Stimulated activated CD4-positive, alpha-beta T cell treated with anti-CD3 and anti-CD28 coated beads, Interleukin-15, amount 100 ng/mL, for 48 hours (primary cell): ENCODE measurements at places on chromosomes 2 and 18.

GRCh38 chr2:166167449-166167848 is 39.6 kb upstream of the SCN1A start:
- DNase-seq, result no peak

GRCh38 chr2:215394102-215394805 is 41.6 kb downstream of the FN1 start:
- DNase-seq, result no peak

DNA sequence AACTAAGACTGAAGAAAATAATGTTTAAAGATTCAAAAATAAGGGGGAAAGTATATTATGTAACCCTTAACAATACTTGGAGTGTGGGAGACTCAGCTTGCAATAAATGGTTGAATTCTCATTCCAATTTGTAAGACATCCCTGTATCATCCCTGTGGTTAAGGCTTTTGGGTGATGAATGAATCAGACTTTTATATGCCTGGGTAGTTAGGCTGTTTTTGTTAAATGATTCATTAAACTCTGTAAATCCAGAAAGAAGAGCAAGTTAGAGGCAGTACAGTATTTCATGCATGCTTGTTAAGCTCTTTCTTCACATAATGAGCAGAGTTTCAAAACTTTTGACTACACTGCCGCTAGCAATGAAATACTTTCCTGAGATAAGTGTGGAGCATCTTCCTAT is 948.8 kb downstream of the SOCS6 start:
- no peak for DNase-seq

DNA sequence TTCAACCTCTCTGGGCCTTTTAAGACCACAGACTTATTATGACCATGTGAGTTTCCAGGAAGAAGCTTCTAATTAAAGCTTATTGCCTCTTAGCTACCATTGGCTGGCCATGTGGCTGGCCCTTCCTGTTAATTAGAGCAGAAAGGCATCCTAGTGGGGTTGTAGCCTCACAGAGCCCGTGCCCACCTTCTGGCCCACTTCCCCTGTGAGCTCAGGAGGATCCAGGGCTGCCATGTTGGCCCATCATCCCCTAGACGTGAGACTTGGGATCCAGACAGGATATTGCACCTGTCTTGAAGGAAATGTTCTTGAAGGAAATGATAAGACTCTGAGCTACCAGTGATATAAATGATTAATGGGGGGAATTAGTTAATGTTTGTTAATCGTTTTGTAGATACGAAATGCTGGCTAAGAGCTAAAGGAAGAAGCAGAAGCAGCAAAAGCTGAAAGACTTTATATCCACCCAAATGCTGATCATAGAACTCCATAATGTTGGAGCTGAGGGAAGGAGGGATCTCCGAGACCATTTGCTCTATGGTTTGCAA is 255.4 kb downstream of the CLIP4 start:
- no peak for DNase-seq

DNA sequence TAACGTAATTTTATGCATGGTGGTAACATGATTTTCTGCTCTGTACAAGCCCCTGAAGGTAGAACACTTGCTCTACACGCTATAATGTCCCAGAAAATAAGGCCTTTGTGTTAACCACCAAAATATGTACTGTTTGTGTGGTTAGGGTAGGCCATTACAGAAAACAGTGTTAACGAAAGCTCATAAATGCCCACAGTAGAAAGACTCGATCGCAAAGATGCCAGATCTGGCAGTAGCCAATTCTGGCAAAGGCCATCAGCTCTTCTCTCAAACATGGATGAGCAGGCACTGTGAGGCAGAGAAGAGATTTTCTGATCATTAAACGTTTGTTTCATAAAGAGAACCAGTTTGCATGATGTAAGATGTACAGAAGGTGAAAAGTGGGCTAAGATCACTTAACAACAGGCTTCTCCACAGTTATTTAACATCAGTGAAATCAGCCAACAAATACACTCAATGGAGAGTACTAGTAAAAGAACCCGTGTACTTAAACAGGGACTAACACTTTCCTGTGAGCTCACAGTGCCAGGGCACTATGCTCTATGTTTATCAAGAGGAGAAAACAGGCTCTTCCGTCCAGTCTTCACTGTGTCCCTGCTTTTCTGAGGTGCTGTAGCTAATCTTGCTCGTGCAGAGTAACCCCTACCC is 80.3 kb downstream of the SPRED2 start:
- DNase-seq, result no peak

- no peak for DNase-seq
Observed at GRCh38 chr2:226575928-226576327, 223.7 kb downstream of the IRS1 start.

DNA sequence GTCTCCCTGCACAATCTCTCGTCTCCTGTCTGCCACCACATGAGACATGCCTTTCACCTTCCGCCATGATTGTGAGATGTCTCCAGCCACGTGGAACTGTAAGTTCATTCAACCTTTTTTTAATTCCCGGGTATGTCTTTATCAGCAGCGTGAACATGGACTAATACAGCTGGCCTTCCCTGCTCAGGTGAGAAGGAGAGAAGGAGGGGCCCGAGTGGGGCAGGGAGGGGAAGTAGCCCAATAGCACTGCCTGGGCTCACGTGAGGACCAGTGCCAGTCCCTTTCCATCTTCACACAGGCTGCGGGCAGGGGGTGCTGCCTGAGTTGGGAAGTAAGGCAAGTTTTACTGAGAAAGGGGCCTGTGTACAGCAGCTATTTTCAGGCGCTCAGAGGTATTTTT is 70.7 kb downstream of the CYB5A start:
- DNase-seq, result no peak

GRCh38 chr2:142130111-142131009 is 456 bp downstream of the LRP1B start:
- DNase-seq, result no peak

- DNase-seq, result no peak
Observed at GRCh38 chr2:45839508-45840251, 188.2 kb downstream of the PRKCE start.

- no peak for DNase-seq
Observed at GRCh38 chr18:13176847-13177246, 41.7 kb upstream of the LDLRAD4 start.

DNA sequence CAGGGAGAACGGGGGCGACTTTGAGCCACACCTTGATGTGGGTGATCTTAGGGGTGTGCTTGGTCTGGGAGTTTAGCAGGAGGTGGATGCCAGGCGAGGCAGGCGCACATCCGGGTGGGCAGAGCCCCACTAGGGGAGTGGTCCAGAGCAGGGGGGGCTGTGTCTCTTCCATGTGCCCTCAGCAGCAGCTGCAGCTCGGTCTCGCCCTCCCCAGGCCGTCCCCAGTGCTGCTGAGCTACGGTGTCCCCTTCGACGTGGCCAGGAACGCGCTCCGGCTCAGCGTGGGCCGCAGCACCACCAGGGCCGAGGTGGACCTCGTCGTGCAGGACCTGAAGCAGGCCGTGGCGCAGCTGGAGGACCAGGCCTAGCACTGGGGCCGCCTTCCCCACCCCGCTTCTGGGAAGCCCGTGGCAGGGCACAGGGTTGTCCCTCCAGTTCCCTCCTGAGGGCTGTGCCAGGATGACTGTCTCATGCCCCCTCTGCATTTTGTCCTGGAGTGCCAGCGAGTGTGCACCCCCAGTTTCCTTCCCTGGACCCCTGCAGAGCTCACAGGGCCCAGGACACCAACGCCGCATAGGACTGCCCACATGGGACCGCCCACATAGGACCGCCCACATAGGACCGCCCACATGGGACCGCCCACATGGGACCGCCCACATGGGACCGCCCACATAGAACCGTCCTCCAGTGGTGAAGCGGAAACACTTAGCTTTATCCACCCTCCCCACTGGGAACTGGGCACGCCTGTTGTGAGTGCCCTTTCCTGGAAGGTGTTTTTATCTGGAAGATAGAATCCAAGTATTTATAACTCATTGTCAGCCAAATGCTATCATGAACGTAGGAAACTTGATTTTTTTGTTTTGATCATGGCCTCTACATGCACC is 1.9 kb upstream of the ESPNL start:
- no peak for DNase-seq

GRCh38 chr2:161223139-161223732 is 63.0 kb downstream of the TANK start:
- DNase-seq, result no peak

GRCh38 chr2:216770050-216770449 is 74.7 kb upstream of the IGFBP5 start:
- DNase-seq, result no peak

DNA sequence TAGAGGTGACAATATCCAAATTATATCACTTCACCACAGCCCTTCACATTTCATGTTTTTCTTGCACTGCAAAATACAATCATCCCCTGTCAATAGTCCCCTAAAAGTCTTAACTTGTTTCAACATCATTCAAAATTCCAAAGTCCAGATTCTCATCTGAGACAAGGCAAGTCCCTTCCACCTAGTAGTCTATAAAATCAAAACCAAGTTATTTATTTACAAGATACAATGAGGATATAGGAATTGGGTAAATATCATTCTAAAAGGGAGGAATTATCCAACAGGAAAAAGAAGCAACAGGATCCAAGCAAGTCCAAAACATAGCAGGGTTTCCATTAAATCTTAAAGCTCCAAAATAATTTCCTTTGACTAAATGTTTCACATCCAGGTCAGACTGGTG is 1076.1 kb upstream of the TMEFF2 start:
- DNase-seq, result no peak

GRCh38 chr18:38557006-38557405 is 991.4 kb upstream of the CELF4 start:
- no peak for DNase-seq

DNA sequence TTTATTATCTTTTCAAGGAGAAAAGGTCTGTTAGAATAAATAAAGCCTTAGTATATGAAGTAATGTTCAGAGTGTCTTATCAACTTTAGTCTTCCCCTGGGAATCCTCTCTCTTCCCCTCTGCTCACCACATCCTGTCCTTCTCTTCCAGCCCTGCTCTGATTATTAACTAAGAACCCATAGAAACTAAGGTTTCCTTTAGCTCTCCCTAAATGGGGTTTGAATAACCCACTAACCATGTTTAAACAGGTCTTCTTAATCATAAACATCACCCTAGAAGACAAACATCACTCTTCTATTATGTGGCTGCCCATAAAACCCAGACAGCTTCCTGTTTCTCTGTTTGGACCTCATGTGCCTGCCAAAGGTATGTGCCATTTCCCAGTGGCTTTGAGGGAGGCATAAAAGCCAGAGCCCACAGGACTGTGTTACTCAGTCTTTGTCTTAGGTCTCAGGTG is 50.1 kb downstream of the SLC14A1 start:
- no peak for DNase-seq

DNA sequence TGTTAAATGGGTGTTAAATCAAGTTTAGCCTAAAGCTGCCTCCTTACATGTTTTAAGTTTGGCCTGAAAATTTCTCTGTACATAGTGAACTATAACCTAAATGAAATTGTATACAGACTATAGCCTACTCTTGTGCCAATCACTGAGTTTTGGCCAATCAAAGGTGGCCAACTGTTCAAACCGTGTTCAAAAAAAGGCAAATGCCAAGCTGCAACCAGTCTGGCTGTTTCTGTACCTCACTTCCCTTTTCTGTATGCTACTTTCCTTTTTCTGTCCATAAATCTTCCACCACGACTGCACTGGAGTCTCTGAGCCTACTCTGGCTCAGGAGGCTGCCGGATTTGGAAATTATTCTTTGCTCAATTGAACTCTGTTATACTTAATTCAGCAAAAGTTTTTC is 121.0 kb downstream of the SPOPL start:
- no peak for DNase-seq

GRCh38 chr18:56168049-56168781 is 470.2 kb downstream of the TXNL1 start:
- no peak for DNase-seq

- no peak for DNase-seq
Observed at GRCh38 chr2:26945991-26946750, 24.3 kb upstream of the MAPRE3 start.
